ENCODE measurements at places on chromosomes 11 and 22.
A peak's percentile ranks its signal among the peaks of the same experiment; 100 is the strongest.

- peaks cover 14% of the 10 kb centered on the region for H3K4me1 ChIP-seq
- no peak overlapping the region for H3K27ac ChIP-seq
- H3K4me3 ChIP-seq: no peak overlapping the region
- no peak for DNase-seq
- H3K27me3 ChIP-seq: no peaks in the 10 kb centered on the region
Measured at GRCh38 chr22:35625763-35626432, 8.8 kb upstream of the MB start.

DNA sequence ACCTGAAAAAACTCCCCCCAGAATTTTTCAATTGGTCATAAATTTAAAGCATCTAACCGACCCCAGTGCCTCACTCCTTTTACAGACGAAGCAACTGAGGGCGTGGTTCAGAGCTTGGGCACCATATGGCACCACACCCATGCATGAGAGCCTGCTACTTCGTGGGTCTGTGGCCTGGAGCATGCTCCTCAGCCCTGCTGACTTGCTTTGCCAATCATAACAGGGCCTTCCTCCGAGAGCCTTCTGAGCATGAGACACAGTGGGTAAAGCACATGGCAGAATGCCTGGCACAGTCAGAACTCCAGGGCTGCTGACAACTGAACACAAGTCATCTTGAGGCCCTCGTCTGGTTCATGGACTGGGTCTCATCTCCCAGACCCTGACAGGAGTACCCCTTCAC is 33.3 kb downstream of the HIRA start:
- H3K27ac ChIP-seq: no peak overlapping the region
- peaks cover 84% of the 10 kb centered on the region for H3K36me3 ChIP-seq
- H3K27me3 ChIP-seq: no peaks in the 10 kb centered on the region
- DNase-seq: no peak

- no peaks in the 10 kb centered on the region for H3K27me3 ChIP-seq
- H3K4me3 ChIP-seq: peak overlapping the region; percentile 39
Measured at GRCh38 chr11:77407613-77408012, 66.3 kb downstream of the PAK1 start.

- no peaks in the 10 kb centered on the region for H3K36me3 ChIP-seq
- no peaks in the 10 kb centered on the region for H3K27me3 ChIP-seq
- H3K4me3 ChIP-seq: no peak overlapping the region
- no peak overlapping the region for H3K27ac ChIP-seq
Measured at GRCh38 chr22:30191040-30191701, 55.4 kb downstream of the LIF start.

DNA sequence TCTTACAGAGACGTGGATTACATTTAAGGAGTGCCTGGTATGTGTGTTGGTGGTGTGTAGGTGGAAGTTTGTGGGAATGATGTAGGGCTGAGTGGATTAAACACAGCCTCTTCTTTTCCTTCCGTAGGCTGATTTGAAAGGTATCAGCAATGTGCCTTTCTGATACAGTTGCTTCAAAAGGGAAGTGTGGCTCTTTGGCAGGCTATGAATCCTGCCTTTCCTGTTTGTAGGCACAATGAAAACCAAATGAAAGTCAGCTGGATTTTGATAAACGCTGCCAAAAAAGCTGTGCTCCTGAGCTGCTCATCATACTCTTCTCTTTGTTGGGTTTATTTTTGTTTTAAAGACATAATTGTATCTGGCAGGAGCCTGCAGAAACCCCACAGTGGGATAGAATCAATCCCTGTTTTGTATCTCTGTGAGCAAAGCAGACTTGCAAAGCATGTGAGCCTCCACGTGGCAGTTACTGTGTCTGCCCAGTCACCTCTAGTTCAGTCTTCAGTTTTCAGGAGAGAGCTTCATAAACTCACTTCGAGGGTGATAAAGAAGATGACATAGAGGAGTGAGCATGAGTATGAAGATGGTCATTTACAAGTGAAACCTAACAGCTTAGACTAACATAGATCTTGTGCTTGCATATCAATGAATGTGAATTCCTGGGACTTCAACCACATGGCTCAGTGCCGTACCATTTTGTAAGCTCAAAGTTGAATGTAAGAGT is 655.7 kb upstream of the KIRREL3 start:
- H3K27ac ChIP-seq: no peak overlapping the region
- H3K4me1 ChIP-seq: no peaks in the 10 kb centered on the region
- no peaks in the 10 kb centered on the region for H3K27me3 ChIP-seq
- no peak for DNase-seq

DNA sequence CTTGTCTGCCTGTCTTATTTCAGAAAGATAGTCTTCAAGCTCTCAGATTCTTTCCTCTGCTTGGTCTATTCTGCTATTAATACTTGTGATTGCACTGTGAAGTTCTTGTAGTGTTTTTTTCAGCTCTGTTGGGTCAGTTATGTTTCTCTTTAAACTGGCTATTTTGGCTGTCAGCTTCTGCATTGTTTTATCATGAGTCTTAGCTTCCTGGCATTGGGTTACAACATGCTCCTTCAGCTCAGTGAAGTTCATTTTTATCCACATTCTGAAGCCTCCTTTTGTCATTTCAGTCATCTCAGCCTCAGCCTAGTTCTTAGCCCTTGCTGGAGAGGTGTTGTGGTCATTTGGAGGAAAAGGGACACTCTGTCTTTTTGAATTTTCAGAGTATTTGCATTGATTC is 15.5 kb upstream of the DEPDC7 start:
- H3K27me3 ChIP-seq: no peaks in the 10 kb centered on the region
- peaks cover 12% of the 10 kb centered on the region for H3K4me1 ChIP-seq
- no peaks in the 10 kb centered on the region for H3K36me3 ChIP-seq
- H3K4me3 ChIP-seq: peak overlapping the region; percentile 32
- peak; percentile 78 for DNase-seq

DNA sequence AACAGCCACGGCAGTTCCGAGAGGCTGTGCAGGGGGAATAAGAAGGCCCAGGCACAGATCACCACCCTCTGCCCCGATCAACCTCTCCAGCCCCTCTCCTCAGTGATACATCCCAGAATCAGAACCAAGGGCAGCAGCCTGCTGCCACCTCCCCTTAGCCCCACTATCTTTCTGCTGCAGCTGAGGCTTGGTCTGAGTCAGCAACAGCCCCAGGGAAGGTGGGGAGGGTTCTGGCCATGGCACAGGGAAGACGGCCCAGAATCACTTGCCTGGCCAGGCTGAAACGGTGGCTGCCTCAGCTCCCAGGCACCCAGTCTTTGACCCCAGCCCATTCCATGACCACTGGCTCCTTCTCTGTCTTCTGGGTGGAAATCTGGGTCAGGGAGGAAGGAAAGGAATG is 2.3 kb downstream of the CHID1 start:
- H3K4me1 ChIP-seq: peaks cover 25% of the 10 kb centered on the region
- no peak overlapping the region for H3K4me3 ChIP-seq
- no peaks in the 10 kb centered on the region for H3K27me3 ChIP-seq
- no peak for DNase-seq

DNA sequence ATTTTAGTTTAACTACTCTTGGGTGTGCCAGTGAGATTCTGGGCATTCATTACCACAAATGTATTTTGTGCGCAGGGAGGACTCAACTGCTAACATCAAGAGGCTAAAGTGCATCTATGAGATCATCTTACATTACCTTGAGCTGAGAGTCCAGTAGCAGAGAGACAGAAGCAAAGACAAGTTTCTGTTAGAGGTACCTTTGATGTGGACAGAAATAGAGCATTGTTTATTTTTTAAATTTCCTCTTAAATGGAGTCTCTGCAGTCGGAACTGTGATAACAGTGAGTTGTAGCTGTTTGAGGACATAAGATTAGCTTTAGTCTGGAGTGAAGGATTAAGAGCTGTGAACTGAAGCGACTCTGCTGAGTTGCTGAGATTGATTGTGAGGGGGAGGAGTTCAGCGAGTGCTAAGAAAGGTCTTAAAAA is 297.0 kb downstream of the CADM1 start:
- no peaks in the 10 kb centered on the region for H3K36me3 ChIP-seq
- no peak overlapping the region for H3K27ac ChIP-seq
- no peak overlapping the region for H3K4me3 ChIP-seq
- DNase-seq: peak; percentile 29
- H3K4me1 ChIP-seq: no peaks in the 10 kb centered on the region

- peaks cover 15% of the 10 kb centered on the region for H3K4me1 ChIP-seq
- H3K36me3 ChIP-seq: peaks cover 42% of the 10 kb centered on the region
- DNase-seq: no peak
- H3K27me3 ChIP-seq: no peaks in the 10 kb centered on the region
Measured at GRCh38 chr22:23837911-23838680, 710 bp downstream of the DERL3 start.

GRCh38 chr11:70834984-70835560 is 417.3 kb downstream of the SHANK2 start:
- DNase-seq: no peak
- H3K27ac ChIP-seq: no peak overlapping the region
- no peaks in the 10 kb centered on the region for H3K27me3 ChIP-seq
- no peaks in the 10 kb centered on the region for H3K36me3 ChIP-seq

- peaks cover 10% of the 10 kb centered on the region for H3K4me1 ChIP-seq
- DNase-seq: no peak
- no peak overlapping the region for H3K4me3 ChIP-seq
- H3K27ac ChIP-seq: no peak overlapping the region
Measured at GRCh38 chr11:35949242-35949641, 5.4 kb downstream of the LDLRAD3 start.
